ENCODE measurements at places on chromosomes 4 and X. TPM values are rescaled to one million over a fixed set of nuclear protein-coding genes. Genes with fewer than 3 reads are reported as not detected.

GAB3 gene
- polyA plus RNA-seq = 2.4 TPM

DNA sequence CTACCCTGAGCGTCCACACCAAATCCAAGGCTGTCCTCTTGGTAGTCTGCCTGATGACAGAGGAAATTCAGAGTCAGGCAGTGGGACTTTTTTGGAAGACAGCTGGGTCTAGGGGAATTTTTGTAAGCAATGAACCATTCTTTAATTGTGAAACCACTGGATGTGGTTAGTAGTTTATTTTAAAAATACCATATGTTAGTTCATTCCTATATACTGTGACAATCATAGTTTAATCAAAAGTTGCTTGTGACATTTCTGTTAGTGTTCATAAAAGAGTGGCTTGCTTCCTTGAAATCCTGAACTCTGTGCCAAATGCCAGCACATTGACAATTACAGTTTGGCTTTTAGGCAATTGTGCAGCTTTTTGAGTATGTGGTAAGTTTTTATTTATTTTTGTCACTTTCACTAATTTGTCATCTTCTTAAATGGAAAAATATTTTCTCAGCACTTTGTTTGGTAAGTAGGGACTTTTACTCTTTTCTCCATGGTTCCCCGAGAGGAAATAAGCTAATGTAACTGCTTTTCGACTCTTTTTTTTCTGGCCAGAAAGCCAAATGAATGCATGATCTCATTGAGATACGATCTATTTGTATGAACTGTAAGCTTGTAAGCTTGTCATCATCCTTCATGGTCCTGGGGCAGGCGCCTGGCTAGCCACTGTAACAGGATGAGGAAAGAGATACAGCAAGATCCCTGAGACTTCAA is 72.6 kb upstream of the SLC4A4 start:
- DNase-seq = no peak

GRCh38 chrX:129791336-129791735 is 11.6 kb downstream of the SASH3 start:
- no peak for DNase-seq

C1GALT1C1 gene
- 28.6 TPM for polyA plus RNA-seq

GRCh38 chr4:148025981-148026380 is 294.1 kb downstream of the ARHGAP10 start:
- DNase-seq = no peak

GRCh38 chr4:104494822-104495559 is at the start of gene CXXC4:
Gene CXXC4, minus strand, starts transcription at chr4:104494894. Its CDS starts 3,092 bp downstream, at chr4:104491802.
- DNase-seq = peak; percentile 79

DNA sequence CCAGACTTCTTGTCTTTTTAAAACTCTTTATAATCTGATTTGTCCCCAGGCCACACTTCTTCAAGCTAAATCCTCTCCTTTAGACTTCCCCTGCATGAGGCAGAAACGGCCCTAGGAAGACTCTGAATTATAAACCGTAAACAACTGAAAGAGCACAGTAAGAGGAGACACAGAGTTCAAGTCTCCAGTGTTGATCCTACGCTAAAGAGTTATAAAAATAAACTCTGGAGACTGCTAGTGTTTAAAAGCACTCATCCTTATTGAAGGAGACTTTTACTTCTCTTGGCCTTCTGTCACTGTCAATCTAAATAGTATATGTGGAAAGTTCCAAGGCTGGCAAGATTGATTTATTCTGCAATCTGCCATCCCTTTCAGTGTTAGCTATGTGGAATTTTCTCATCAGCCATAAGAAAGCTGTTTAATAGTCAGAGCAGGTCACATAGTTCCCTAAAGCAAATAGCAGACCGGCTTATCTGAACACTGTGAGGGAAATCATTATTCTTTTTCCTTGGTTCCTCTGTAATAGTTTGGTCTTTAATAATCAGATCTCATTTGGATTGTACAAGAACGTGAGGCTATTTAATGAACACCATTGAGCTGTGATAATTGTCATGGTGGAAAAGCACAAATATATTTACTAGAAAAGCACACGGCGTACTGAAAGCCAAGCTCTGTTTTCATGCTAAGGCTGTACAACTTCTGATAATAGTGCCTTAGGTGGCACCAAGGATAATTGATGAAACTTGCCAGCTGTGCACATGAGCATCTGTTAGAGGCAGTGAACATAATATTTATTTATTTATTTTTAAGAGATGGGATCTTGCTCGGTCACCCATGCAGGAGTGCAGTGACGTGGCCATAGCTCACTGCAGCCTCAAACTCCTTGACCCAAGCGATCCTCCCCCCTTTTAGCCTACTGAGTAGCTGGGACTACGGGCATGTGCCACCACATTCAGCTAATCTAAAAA is 157.7 kb downstream of the CEP135 start:
- DNase-seq = no peak

TRMT2B gene
- polyA plus RNA-seq = 11.7 TPM

DNA sequence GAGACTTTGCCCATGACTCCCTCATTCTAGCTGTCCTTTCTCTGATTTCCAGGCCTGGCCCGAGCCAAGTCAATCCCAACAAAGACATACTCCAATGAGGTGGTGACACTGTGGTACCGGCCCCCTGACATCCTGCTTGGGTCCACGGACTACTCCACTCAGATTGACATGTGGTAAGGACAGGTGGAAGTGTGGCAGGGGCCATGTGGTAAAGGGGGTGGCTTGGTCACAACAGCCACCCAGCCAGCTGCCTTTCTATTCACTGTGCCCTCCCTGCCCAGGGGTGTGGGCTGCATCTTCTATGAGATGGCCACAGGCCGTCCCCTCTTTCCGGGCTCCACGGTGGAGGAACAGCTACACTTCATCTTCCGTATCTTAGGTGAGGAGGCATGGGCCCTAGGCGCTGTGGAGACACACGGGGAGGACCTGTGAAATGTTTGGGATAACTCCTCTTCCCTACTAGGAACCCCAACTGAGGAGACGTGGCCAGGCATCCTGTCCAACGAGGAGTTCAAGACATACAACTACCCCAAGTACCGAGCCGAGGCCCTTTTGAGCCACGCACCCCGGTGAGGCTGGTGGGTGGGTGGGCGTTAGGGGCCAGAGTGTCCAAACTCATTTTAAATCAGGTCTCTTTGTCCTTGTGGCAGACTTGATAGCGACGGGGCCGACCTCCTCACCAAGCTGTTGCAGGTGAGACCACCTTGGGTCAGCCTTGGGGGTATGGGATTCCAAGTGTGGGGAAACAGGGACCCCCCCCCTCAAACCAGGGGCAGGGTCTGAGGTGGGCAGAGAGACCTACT is 6.1 kb upstream of the USP11 start:
- no peak for DNase-seq

DNA sequence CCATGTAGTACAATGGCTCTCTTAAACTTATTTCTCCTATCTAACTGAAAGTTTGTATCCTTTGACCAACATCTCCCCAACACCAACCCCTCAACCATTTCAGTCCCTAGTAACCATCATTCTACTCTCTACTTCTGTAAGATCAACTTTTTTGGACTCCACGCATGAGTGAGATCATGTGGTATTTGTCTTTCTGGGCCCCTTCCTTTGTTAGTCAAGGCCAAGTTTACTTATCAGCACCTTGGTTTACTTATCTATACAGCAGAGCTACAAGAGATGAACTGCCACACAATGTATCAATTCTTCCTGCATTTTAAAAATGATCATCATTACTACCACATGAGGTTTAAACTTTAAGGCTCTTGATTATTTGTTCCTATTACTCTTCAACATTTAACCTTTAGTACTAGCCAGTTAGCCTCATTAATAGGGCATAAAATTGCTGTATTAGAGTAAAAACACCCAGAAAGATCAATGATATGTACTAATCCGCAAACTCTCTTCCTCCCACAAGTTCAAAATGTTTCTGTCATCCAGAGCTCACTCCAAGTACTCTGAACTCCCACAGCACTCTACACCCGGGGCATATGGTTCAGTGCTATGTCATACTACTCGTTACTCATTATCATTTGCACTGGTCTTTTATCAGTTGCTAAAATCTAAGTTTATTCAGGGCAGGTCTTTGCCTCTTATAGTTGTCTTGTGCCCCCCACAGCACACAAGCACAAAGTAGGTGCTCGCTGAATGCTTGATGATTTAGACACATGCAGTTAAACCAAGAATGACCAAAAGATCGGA is 145.7 kb upstream of the ADAMTS3 start:
- DNase-seq = no peak

DNA sequence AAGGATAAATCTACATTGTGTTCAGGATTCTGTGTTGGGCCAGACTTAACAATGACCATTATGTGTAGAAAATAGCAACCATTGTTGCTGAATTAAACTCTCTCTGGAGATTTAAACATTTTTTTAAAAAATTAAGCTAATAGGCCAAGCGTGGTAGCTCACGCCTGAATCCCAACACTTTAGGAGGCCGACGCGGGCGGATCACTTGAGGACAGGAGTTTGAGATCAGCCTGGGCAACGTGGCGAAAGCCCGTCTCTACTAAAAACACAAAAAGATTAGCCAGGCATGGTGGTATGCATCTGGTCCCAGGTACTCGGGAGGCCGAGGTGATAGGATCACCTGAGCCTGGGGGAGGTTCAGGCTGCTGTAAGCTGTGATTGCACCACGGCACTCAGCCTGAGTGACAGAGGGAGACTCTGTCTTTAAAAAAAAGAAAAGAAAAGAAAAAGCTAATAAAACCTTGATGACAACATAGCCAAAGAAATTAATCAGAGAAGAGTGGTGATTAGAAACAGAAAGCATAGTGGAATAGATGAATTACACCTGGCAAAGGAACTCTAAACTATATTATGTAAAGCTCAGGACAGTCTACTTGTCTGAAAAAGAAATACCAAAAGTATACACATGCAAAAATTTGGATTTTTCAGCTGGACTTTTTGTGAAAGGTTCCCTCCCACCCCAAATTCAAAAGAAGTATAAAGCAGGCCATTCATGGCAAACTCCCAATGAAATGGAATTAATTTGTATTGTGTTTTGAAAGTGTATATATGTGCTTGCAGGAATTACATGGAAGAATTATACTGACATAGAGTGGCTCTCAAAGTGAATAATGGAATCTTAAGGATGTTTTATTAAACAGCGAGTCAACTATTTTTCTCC is 21.9 kb downstream of the PLS3 start:
- no peak for DNase-seq

DNA sequence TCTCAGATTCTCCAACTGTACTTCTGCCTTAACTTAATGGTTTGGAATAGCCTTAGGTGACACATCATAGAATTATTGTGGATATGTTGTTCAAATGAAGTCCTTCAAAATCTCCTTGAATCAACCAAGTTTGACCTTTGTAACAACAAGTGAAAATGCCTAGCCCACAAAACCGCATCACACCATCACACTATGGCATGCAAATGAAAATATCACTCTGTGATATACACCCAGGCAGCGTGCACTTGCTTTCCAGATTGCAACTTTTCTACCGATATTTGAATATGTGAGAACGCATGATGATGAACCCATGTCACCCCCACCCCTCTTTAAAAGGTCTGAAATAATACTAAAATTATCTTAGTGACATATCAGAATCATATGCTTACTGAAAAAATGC is 656.7 kb downstream of the GABRG1 start:
- DNase-seq = no peak

FATE1 gene
- 0.18 TPM for polyA plus RNA-seq

DNA sequence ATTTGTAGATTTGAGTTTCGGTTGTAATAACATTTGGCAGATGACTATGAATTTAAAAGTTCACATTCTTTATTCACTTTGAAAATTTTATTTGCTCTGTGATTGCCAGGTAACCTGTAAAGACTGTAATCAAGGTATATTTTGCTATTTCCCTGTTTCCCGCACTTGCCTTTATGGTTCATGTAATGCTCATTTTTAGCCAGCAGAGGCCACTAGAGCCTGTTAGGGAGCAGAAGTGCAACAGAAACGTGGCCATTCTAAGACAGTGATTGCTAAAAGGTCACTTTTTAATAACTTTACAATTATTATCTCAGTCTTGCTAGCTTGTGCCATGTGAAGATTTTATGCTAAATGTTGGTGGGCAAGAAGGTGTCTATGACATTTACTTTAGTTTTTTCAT is 12.4 kb downstream of the YIPF6 start:
- DNase-seq = no peak

GRCh38 chrX:77160301-77160700 is 286.9 kb upstream of the FGF16 start:
- no peak for DNase-seq

COMMD8 gene
- 50.3 TPM for polyA plus RNA-seq

DNA sequence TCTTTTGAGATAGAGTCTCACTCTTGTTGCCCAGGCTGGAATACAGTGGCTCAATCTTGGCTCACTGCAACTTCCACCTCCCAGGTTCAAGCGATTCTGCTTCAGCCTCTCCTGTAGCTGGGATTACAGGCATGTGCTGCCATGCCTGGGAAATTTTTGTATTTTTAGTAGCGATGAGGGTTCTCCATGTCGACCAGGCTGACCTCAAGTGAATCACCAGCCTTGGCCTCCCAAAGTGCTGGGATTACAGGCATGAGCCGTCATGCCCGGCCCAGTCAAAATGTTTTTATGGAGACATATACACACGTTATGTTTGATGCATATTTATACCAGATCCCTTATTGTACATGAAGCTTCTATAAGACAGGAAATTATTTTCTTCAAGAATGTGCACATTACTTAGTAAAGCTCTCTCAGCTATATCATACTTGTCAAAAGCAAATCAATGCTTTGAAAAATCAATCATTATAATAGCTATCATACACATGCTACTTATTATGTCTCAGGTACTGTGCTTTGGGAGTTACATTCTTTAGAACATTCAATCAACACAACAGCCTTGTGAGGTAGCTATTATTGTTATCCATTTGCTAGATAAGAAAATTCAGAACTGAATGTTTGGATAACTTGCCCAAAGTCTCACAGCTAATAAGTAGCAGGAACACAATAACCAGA is 269.2 kb downstream of the FSTL5 start:
- DNase-seq = no peak

GRCh38 chr4:77856152-77856551 is 6.5 kb upstream of the MRPL1 start:
- DNase-seq = no peak

ARHGAP24 gene
- 115 TPM for polyA plus RNA-seq

GRCh38 chrX:41518127-41518840 is 71.1 kb downstream of the NYX start:
- no peak for DNase-seq

CDS1 gene
- polyA plus RNA-seq = 26.6 TPM
